ENCODE measurements at places on chromosomes 3 and 15.

DNA sequence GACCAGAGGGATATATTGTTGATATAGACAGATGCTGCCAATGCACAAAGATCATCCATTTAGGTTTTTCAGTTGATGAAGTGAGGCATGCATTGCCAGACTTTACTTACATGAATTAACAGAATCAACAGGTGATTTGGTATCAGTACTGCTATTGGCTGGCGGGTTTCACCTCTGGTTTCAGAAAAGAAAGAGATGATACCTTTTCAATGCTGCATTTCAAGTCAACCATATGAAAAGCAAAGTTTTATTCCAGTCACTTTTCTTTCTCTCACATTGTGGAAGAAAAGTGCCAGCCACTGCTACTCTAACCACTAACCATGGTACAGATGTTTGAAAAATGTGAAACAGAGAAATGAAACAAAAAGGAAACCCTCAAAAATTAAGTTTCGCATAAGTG lies 289.1 kb downstream of the TIGIT start:
- no peak for DNase-seq

DNA sequence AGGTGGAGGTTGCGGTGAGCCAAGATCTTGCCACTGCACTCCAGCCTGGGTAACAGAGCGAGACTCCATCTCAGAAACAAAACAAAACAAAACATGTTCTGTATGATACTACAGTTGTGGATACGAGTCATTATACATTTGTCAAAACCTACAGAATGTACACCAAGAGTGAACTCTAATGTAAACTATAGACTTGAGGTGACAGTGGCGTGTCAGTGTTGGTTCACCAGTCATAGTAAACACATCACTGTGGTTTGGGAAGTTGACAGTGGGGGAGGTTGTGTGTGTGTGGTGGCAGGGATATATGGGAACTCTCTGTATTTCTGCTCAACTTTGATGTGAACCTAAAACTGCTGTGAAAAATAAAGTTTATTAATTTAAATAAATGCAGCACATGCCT lies 33.0 kb upstream of the GNB5 start:
- no peak for DNase-seq

- no peak for DNase-seq
Measured at GRCh38 chr3:167166594-167167253, 213.4 kb downstream of the ZBBX start.

DNA sequence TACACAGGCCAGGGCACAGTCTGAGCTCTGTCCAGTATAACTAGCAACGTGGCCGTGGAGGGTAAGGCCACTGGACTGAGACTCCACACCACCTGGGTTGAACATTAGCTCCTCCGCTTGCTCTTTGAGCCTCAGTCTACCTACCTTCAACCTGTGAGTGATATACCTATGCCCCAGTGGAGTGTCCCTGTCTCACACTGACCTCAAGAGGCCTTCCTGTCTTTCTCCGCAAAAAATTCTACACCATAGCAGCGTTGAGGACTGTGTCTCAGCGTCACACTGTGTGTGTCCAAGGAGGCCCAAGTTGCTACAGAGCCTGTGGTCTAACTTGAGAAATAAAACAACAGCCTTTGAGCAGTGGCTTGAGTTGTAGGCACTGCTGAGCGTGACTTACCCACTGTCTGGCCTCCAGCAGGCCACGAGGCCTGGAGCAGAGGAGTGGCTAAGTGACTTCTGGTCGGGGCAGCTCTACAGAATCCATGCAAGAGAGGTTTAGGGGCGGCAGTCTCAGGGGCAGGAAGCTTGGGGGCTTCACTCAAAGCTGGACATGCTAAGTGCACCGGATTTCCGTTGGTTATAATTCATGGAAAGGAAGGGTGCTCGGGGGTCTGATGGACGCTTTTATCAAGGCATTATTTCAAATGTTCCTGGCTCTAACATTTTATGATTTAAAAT lies 2.0 kb upstream of the MGLL start:
- DNase-seq = no peak

- DNase-seq = no peak
Measured at GRCh38 chr15:32861174-32861573, 143.4 kb downstream of the GREM1 start.

DNA sequence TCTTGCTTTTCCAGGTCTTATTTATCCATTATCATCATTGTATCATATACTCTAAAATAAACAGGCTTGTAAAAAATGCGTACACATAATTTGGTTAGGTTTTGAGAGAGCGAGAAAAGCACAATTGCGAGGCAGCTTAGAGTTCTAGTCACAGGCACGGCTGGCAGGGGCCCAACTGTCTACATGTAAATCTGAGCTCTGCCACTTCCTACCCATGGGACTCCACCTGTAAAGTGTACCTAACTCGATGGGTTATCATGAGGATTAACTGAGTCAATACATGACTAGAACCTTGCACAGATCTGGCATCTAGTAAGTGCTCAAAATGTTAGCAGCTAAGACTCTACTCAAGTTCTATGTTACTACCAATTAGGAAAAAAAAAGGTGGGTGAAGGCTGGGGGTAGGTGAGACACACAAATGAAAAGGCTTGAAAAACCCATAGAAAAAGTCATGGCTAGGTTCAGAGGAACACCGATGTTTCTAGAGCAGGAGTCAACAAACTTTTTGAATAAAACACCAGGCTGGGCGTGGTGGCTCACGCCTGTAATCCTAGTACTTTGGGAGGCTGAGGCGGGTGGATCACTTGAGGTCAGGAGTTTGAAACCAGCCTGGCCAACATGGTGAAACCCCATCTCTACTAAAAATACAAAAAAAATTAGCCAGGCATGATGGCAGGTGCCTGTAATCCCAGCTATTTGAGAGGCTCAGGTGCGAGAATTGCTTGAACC lies 36.2 kb downstream of the GLB1 start:
- DNase-seq = no peak

DNA sequence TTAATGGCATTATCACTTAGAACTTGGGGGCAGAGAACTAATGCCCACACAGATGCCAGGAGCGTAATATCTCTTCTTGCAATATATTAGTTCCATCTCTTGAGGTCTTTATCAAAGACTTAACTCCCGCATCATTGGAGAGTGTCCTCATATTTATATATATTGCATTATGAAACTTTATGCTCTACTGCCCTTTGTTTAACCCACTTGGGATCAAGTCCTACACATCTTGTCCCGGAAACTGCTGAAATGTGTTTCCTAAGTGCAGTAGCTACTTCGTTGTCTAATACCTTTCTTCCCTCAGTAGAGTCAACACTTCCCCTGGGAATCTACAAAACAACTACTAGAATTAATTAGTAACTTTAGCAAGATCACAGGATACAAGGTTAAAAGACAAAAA lies 1029.2 kb downstream of the OTOL1 start:
- no peak for DNase-seq

- no peak for DNase-seq
Measured at GRCh38 chr3:36992806-36993325, at the start of gene EPM2AIP1. TSS of gene EPM2AIP1 (minus strand) at chr3:36993131. CDS start at chr3:36993077, 54 bp downstream.

DNA sequence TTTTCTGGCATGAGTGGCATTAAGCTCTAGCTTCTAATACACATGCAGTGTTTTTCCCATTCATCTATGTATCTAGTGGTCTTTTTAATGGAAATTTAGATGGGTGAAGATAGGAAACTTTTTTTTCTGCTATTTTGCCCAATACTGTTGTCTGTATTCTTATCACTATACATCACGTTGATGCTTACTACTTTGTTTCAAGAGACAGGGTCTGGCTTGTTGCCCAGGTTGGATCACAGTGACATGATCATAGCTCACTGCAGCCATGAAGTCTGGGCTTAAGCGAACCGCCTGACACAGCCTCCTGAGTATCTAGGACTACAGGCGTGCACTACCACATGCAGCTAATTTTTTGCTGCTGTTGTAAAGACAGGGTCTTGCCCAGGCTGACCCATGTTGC lies 84.6 kb downstream of the PEAK1 start:
- no peak for DNase-seq

DNA sequence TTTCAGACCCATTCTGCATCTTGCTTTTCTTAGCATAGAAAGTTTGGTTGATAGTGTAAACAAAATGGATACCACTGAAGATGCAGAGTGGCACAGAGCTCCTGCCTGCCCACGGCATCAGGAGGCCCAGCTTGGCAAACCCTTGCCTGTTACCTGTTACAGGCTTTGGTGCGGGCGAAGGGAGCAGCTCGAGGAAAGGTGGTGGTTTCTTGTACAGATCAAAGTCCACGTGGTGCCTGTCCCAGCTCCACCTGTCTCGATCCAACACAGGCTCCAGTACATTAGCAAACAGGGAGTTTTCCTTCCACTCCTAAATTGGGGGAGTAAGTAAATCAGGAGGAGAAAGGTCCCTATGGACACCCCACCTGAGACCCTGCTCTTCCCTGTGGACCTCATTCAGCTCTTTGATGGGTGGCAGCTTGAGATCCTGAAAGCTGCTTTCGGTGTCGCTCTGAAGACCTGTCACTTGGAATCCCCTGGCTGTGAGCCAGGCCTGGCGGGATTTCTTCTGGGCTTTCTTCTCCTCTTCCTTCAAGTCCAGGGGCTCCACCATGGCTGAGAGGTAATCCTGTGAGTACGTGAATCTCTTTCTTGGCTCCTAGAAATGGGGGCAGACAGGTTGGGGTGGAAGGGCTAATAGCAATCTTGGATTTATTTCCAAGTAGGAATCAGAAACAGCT lies 35.7 kb downstream of the ACAD9 start:
- DNase-seq = no peak

GRCh38 chr3:182565916-182566796 lies 227.1 kb upstream of the ATP11B start:
- DNase-seq = no peak

- no peak for DNase-seq
Measured at GRCh38 chr3:13280811-13281506, 139.2 kb downstream of the NUP210 start.

DNA sequence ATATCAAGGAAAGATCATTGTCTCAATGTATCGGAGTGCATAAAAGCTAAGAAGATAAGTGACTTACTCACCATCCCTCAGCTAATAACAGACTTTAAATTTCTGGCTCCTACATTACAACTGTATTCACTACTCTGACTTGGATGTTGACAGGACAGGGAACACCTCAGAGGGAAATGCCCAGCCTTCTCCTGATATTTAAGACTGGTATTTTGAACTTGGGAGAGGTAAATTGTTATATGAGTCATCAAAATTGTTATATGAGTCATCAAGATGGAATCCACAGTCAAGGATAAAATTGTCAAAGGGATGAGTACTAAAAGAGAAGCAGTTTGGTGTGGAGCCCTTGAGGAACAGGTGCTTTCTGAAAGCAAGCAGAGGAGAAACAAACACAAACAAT lies 961.4 kb downstream of the VGLL3 start:
- DNase-seq = no peak

- DNase-seq = no peak
Measured at GRCh38 chr3:131775650-131776049, 259.2 kb downstream of the CPNE4 start.

GRCh38 chr3:53592862-53593261 lies 98.5 kb downstream of the CACNA1D start:
- DNase-seq = no peak

- DNase-seq = no peak
Measured at GRCh38 chr3:22922317-22922716, 280.8 kb upstream of the UBE2E2 start.

DNA sequence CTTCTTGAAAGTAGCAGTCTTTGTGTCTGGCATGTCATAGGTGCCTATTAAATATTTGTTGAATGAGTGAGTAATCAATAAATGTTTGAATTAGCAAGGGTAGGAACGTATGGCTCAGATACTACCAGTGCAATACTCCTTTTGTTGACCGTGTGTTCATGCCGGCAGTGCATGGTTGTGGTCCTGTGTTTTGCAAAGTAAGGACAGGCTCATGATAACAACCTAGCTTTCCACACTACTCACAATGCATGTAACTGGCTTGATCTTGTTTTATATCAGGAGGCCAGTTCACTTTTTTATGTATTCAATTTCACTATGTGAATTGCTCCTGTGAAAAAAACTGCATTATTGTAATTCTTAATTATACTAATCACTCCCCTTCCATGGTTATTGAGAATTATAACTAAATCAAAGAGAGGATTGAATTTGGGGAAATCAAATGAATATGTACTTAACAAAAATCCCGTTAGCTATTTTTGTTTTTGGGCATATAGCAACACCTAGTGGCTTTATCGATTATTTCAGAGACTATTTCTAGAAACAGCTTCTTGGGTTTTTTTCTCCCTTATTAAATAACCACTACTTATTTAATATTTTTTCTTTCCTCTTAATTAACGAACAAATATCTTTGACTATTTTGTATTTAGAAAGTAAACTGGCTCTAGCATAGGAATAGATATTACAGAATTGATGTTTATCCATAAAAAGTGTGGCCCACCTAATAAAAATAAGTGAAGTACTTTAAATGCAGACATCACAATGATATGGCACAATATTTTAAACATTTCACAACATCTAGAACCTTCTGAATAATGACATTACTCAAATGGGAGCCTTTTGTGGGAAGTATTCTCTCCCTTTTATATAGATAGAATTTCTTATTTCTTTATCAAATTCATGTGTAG lies 218.5 kb downstream of the BBX start:
- no peak for DNase-seq

GRCh38 chr15:72781631-72782030 lies 1.9 kb downstream of the ADPGK start:
- no peak for DNase-seq

- DNase-seq = no peak
Measured at GRCh38 chr15:40192942-40193341, 32.1 kb downstream of the BUB1B start.

- DNase-seq = peak; percentile 16
Measured at GRCh38 chr15:34318277-34319079, 19.1 kb downstream of the SLC12A6 start.

DNA sequence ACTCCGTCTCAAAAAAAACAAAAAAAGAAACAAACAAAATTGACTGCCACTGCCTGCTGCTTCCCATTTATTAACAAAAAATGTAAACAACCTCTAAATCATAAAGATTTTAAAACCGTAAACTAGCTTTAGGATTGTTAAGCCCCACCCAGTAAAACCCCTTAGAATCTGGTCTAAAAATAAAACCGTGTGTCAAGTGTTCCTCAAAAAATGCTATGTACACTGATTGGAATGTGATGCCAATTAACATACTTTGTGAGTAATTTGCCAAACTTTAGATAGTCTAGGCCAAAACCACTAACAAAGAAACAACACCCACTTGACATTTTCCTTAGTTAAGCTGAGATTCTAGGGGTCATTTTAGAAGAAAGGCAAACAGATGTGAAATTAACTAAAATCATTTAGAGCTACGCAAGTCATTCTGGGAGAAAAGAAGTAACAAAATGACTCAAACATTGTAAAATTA lies 5.3 kb downstream of the RAF1 start:
- no peak for DNase-seq

- DNase-seq = no peak
Measured at GRCh38 chr3:156132313-156132712, 11.9 kb downstream of the KCNAB1 start.
